GM19239 (cell line): ENCODE measurements at places on chromosomes 13 and 19.
A peak's percentile ranks its signal among the peaks of the same experiment; 100 is the strongest.

DNA sequence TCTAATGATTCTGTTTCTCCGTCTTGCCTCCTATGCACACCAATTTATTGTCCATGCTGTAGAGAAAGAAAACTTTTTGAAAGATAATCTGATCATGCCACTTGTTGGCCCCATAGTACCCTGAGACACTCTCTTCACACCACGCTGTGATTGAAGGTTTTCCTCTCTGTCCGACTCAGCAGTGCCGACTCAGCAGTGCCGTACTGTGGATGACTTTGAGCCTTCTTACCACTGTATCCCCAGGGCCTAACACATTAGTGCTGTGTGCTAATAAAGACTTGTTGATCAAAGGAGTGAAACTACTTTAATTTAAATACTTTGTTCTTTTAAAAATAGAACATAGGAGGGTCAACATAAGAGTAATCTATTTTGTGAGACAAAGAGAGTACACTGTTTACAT, 429.6 kb downstream of the KLF12 start:
- DNase-seq: no peak

DNA sequence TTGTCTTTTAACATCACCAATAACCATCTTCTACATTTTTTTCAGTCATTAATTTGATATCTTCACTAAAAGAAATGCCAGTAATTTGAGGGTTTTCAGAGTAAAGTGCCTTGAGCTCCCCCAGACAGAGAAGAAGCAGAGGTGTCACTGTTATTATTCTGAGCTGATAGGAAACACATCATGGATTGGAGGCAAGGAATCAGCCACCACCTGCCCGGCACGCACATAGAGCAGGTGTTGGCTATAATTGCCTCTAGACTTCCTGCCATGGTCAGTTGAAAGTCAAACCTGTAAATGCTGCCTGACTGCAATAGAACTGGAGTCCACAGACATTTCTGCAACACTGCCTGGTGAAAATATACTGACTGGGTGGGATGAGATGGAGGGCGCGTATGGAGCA, 776.6 kb downstream of the UQCRFS1 start:
- no peak for DNase-seq

DNA sequence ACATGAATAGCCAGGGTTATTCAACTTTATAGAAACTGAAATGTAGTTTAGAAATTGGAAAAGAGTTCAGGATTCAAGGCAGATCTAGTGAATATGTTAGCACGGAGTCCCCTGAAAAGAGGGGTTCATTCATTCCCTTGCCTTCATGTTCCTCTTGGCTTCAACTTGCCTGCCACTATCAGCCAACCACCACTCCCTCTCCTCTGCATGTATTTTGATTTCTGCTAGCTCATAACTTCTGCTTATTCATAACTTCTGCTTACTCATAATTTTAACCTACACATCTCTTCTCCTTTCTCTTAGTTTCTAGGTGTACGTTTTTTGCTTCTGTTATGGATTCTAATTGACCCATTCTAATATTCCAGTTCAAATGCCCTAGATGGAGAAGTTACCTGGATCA, 5.5 kb upstream of the SERTM1 start:
- no peak for DNase-seq

DNA sequence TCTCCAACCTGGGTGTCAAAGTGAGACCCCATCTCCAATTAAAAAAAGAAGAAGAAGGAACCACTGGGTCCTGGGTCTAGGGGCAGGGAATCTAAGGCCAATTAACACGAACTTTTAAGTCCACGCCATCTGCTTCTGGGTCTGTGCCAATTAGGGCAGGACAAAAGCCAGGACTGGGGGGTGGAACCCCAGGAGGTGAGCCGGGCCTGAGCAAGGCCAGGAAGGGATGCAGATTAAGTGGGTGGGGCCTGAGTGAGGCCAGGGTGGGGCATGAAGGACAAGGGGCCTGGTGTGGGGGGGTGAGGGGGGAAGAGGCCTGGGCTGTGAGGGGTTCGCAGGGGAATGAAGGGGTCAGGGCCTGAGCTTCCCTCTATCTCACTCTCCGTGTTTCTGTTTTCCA, 26.3 kb upstream of the ZNF83 start:
- no peak for DNase-seq

GRCh38 chr13:108708921-108709320, 79.5 kb downstream of the MYO16 start:
- DNase-seq: no peak

DNA sequence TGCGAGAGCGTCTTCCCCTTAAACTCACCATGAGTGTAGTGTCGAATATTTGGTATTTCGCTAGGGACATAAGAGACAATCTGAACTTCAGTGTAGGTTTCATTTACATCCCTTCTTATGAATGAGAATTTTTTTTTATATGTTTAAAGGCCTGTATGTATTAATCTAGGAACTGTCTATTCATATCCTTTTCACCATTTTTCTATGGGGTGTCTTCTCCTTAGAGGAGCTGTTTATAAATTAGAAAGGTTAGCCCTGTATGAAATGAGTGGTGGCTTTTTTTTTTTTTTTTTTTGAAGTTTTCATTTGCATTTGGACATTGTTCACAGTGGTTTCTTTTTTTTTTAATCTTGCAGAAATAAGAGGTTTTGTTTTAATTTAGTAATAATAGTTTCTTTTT, 7.6 kb downstream of the ZNF146 start:
- no peak for DNase-seq

DNA sequence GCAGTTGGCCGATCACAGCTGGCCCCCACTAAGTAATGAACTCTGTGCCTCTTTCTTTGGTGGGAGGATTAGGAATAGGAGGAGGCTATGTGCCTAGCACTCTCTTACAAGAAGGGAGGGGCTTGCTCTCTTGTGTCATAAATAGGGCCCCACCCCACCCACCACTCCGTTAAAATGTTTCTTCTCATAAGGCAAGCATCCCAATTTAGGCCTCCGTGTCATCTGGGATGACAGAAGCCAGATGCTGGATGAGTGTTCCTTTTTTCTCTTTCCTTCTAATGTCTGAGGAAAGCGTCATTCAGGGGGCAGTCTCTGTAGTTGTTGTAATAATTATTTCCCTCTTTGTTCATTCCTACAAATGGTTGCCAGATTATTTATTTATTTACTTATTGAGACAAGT, at the start of gene LIPE:
LIPE (minus strand) TSS at position 76 of the 400 bp plus-strand sequence. CDS start 239 bp downstream, outside the sequence.
- no peak for DNase-seq

DNA sequence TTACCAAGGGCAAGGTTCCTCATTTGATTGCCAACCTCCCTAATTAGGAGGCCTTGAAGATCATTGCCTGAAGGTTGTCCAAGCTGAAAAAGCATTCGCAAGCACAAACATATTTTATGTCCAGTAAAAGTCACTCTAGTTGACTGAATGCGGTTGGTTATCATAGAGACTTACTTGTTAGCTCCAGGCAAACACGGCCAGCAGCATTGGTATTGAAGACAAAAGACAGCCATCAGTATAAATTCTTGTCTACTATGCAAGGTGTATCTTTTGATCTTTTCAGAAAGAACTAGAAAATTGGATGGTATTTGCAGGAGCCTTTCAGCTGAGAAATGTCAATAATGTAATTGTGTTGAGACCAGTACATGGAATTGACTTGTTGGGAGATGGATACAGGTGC, 129.9 kb downstream of the GPC6 start:
- DNase-seq: no peak

- no peak for DNase-seq
These were observed at the start of gene UNC13A for GRCh38 chr19:17687857-17688784. Gene UNC13A (minus strand): TSS chr19:17688354. CDS start chr19:17688199, 155 bp downstream.

GRCh38 chr13:19633479-19634255, at the start of gene MPHOSPH8:
Gene MPHOSPH8 (plus strand): TSS chr13:19633659. CDS start chr13:19633749, 90 bp downstream.
- peak; percentile 85 for DNase-seq

DNA sequence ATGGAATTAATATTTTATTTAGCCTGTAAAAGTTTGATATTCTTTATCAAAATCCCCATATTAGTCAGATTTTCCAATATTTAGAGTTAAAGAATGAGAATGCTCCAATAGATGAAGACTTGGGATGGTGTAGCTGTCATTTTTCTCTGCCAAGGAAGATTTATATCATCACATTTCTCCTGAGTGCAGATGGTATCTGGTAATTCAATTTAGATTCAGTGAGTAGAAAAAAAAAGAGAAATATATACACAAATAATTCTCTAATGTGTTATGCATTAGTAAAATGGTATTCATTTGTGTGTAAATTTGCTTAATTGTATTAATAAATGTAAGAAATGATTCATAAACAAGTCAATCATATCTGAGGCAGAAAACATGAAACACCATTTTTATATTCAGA, 1508.7 kb upstream of the PCDH20 start:
- DNase-seq: no peak

DNA sequence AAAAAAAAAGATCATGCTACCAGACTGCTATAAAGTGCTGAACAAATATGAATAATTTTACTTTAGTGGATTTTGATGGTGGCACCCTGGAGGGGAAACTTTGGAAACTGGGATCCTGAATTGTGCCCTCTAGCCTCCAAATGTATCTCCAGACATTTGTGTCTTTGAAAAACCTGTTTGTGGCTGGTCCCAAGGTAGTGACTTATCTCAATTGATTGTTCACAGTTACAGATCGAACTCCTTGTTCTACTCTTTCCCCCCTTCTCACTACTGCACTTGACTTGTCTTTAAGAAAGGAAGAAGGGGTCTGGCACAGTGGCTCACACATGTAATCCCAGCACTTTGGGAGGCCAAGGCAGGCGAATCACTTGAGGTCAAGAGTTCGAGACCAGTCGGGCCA, 10.5 kb downstream of the RGL3 start:
- DNase-seq: no peak

DNA sequence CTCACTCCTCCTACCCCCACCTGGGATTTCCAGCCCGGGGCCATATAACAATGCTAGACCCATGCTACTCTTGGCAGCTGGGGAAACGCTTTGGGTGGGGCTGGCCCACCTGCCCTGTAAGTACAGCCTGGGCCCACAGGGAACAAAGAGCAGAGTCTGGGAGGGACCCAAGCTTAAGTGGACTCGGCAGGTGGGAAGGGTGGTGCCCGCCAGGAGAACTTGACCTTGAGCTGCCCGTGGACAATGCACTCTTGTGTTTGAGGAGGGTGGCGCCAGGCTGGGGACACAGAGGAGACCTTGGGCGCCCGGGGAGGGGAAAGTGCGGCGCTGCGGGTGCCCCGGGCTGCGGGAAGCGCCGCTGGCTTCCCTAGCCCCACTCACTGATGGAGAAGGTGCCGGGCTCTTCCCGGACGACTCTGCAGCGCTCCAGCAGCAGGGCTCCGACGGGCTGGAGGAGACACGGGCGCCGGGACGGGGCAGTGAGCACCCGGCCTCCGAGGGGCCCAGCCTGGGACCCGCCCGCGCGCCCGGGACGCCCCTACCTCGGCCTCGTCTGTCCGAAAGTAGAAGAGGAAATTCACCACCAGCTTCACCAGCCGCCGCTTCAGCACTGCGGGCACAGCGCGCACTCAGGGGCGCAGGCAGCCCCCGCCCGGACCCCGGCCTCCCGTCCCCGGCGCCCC, 607 bp downstream of the PLEKHJ1 start:
- DNase-seq: no peak

GRCh38 chr13:46541210-46541609, 11.8 kb upstream of the LRCH1 start:
- no peak for DNase-seq

- DNase-seq: no peak
These were observed 53.2 kb upstream of the GAS6 start for GRCh38 chr13:113917096-113917495.

GRCh38 chr13:110403721-110404120, 96.6 kb downstream of the COL4A2 start:
- DNase-seq: no peak

DNA sequence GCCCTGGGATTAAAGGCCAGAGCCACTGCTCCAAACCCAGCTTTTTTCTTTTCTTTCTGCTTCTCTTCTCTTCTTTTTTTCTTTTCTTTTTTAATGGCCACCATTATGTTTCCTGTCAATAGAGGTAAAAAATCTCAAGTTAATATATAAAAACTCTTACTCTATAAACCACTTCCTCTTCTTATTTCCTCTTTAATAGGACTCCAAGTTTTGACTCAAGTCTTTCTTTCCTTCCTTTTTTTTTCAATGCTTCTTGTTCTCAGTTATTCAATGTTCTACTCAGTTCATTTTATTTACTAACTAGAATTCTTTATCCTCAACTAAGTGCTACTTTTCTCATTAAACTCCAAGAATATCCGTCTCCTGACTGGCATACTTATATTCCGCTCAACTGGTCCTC, 27.1 kb upstream of the MYCBP2 start:
- no peak for DNase-seq

- no peak for DNase-seq
These were observed 6.4 kb downstream of the EPN1 start for GRCh38 chr19:55681131-55682092.

DNA sequence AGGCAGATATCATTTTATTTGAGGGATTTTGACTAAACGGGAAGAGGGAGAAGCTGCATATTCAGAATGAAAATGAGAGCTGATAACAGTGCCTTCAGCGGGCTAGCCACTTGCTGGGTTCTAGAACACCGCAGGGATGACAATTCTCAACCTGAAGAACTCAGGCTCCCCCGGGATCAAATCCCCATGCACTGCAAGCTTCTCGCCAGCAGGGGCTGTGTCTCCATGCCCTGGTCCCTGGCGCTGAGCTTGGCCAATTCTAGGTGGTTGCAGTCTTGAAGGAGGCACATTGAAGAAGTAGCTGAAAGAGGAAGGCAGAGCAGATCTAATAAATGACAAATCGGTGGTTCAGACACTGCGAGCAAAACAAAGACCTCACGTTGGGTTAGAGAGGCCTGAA, 128.7 kb downstream of the UQCRFS1 start:
- no peak for DNase-seq

DNA sequence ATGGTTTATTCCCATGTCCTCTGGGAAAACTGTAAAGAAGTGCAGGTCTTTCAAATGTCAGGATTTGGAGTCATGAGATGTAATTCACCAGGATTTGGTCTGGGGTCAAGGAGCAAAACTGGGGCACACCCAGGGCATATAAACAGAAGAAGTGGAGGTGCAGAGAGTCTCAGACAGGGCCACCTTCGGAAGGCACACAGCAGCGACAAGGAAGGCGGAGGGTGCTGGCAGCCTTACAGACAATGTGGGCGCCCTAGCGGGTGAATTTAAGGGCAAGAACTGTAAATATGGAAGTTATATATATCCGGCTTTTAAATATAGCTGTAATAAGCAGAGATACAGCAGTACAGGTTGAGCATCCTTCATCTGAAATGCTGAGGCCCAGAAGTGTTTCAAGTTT, 31.2 kb downstream of the DHRS12 start:
- no peak for DNase-seq

GRCh38 chr19:547836-548720, 4.2 kb downstream of the GZMM start:
- no peak for DNase-seq

- DNase-seq: no peak
These were observed 19.7 kb upstream of the POP4 start for GRCh38 chr19:29586401-29586800.

GRCh38 chr19:16612636-16613035, 15.4 kb downstream of the MED26 start:
- DNase-seq: no peak

GRCh38 chr13:113863524-113864272, at the start of gene GAS6:
Gene GAS6 (minus strand): TSS chr13:113864076. CDS start chr13:113863920, 156 bp downstream.
- DNase-seq: peak; percentile 63

GRCh38 chr13:21336609-21337349, 122.3 kb downstream of the ZDHHC20 start:
- no peak for DNase-seq

GRCh38 chr13:111210544-111211469, 95.7 kb downstream of the ARHGEF7 start:
- no peak for DNase-seq

GRCh38 chr19:11446652-11447301, 11.3 kb downstream of the PRKCSH start:
- DNase-seq: peak; percentile 77
